Mucosa of descending colon (tissue), 3 donors: ENCODE measurements at places on chromosomes 2 and 18. TPM values are rescaled to one million over a fixed set of nuclear protein-coding genes. Genes with fewer than 3 reads are reported as not detected.

DNA sequence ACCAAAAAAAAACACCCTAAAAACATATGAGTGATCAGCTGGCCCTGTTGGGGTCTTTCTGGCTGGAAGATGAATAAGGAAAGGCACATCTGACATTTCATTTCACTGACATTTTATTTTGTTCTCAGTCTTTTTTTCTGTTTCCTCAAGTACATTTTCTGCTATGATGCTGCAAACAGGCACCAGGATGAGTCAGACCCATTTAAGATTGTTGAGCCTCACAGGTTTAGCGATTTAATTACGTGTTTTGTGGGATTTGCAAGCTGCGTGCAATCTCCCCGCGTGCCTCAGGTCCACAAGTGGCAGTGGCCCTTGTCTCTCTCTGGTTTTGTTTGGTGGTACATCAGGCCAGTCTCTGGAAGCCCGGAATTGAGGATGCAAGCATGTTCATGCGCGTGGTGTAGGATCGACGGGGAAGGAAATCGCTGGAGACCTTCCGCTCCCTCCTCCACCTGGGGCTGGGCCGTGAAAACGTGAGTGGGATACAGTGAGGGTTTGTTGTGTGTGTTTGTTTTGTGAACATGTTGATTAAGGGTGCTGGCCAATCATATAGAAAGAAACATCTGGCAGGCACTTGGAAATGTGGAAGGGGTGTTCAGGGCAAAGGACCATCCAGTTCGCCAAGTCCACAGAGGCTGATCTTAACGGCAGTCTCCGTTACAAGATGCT lies 120.2 kb upstream of the ZNF516 start:
- DNase-seq: no peak

DNA sequence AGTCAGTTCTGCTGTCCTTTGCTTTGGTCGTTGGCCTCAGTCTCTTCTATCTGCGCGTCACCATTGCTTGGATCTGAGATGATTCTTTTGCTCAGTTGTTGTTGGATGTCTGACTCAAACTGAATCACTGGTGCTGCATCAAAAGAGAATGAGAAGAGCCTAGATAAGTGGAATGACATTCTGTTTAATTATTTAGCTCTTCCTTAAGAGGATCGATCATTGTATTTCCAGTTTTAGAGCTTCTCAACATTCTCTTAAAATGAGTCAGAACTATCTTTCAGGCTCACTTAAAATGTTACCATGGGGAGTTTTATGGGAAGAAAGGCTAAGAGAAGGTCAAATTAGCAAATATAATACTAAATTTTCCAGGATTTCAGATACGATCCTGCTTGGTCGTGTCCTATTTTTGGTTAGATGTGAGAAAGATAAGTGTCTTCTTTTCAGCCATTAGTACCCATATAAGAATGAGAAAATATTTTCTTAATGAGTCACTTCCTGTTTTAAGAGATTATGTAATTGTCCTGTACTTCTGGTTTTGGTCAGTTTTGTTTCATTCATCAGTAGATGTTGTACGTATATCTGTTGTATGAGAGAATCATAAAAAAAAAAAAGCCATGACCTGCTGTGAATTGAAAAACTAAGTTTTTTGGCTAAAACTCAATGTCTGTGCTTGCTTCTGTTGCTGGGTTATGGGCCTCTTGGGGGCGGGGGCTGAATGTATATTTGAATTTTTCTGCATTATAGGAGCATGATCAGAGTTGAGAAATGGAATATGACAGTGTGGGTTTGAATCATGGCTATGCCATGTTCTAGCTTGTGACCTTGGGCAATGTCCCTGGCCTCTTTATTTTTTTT lies 31.6 kb upstream of the CASP10 start:
- DNase-seq: no peak

GRCh38 chr18:44881461-44882162 lies 200.9 kb downstream of the SETBP1 start:
- DNase-seq: no peak

GRCh38 chr2:176124110-176124946 lies 1.8 kb downstream of the HOXD9 start:
- no peak for DNase-seq

DNA sequence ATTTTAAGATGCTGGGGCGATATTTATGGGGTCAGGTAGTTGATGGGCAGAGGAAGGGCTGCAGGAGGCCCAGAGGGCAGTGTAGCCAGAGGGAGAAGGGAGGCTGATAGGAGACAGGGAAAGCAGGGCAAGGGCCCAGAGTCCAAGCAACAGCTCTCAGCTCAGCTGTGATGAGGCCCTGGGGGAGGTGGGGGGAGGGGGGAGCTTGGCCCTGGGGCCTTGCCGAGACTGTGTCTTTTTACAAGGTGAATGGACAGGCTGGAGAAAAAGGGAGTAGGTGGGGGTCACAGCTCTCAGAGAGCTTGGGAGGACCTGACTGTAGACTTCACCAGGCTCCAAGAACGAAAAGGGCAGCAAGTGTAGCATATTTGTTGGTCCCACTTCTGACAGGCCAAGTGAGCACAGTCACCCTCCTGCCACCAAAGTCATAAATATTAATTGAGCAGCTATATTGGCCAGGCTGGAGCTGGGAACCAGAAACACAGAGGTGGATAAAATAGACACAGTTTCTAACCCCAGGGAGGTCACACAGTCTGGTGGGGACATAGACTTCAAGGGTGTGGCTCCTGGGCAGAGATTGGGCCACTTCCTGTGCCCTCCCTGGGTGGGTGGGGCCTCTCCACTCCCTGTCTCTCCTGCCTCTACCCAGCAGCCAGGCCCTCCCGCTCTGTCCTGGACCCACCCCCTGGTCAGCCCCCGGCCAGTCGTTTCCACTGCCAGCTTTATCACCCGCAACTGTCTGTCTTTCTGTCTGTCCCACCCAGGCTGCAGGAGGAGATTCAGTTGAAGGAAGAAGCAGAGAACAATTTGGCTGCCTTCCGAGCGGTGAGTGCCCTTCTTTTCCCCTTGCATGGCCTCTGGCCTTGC lies 1.4 kb downstream of the DES start:
- DNase-seq: no peak

- no peak for DNase-seq
These were observed 66.8 kb upstream of the SPRED2 start for GRCh38 chr2:65499216-65499615.

DNA sequence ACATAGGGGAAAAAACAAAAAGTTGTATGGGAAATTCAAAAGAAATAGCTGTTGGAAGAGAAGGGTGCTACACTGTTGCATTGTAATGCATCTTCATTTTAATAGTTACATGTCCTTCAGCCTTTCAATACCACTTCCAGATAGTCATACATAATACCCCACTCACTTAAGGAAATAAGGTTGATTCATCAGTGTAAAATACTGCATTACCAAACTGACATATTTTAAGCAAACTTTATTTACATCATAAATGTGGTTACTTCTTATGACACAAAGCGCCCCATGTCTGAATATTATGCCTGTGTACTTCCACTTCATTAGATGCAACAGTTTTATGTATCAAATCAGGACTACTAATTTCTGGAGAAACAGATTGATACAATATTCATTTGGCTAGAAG lies 4.5 kb downstream of the RBMS1 start:
- no peak for DNase-seq

- DNase-seq: no peak
These were observed 1.8 kb upstream of the KLHL41 start for GRCh38 chr2:169507698-169508097.

GRCh38 chr2:96509114-96509846 lies 4.1 kb upstream of the NEURL3 start:
- peak; percentile 94 for DNase-seq

- DNase-seq: no peak
These were observed 599 bp downstream of the ADAM23 start for GRCh38 chr2:206443735-206444527.

DNA sequence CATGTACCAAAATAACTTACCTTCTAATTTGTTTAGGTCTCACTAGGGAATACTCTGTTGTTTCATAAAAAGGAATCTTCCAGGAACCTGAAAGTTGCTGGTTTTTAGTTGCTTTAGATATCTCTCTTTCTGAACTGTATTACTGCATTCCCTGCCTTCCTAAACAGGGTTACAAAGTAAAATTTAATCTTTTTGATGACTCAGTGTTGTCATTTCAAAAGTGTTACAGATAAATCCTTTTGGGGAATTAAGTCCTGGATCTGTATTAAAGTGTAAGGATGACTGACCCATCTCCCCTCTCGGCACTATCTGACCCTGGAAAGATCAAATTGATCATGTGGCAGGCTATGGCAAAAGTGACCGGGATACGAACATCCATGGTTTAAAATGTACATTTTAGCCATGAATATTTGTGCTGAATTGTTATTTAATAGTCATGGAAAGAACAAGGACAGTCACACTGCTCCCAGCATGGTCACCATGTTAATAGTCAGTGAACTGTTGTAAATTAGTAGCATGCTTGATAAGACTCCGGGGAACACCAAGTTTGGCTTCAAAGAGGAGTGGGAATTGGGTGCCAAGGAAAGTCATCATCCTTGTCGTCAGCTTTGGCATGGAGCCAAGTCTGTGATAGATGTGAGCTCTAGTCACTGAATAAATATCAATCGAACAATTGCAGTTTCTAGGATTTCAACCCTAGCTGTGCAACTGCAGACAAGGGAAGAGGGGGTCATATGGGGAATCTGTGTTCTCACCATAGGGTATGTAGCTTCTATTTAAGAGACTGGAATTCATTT lies 4.2 kb downstream of the PLEKHA3 start:
- DNase-seq: no peak

DNA sequence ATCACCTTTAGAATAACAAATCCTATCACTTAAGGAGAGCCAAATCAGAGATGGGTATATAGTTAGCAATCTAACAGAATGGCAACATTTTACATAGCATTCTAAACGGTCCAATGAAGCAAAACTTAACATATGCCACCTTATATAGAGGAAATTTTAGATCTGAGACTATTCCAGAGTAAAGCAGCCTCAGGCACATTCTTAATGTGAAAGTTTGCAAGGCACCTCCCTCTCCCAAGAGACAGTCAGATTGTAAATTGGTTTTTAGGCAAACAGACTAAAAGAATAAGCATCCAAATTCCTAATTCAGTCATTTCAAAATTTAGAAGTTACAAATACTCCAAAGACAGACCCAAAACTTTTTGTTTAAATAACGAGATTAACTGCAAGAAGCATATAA lies 292.9 kb downstream of the STK39 start:
- DNase-seq: no peak

- DNase-seq: no peak
These were observed 18.6 kb upstream of the PEX13 start for GRCh38 chr2:60998628-60999545.

DNA sequence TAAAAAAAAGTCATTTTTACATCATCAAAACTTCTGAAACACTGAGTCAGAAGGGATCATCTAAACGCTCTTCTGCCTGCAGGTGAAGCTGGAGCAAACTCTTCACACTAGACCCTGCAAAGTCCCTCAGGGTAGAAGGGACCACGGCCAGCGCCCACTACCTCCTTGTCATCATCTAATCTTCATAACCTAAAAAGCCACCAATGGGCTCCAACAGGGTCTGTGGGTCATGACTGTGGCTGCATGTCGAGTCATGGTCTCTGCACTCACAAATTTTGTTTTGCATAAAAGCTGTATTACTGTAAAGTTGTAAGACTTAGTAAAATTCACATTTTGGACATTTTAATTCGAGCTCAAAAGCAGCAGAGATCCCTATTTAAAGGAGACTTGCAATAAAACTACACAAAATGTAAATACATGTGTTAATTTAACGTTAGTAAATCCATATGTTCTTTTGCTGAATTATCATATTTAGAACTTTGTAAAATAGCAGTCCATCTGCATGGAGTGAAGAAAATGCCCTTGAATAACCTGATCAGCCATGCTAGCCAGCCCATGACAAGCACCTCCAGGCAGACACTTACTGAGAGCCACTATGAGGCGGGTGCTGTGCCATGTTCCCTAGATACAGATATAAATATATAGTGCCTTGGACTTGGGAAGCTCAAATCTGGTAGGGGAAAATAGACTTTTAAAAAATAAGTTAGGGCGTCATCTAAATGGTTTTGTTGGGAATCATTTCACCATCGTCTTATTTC lies 437.2 kb upstream of the LYPD1 start:
- DNase-seq: no peak

DNA sequence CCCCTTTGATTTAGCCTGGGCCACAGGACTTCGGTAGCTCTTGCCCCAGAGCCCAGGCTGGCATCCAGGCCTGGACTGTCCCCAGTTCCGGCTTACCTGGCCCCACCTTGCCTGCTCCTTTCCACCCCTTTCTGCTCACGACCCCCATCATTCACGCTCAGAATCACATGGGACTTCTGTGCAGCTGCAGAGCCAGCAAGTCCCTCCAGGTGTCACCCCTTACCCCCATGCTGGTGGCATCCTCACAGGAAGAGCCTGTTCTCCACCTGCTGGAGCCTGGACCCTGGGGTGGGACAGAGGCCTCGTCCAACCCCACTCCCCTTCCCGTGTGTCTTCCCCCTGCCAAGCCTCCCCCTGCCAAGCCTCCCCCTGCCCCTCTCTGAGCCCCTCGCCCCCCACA lies 7.9 kb upstream of the KCNIP3 start:
- no peak for DNase-seq

- DNase-seq: no peak
These were observed 169.9 kb upstream of the SLC39A10 start for GRCh38 chr2:195486987-195487644.

GRCh38 chr18:74060579-74060978 lies 87.1 kb downstream of the FBXO15 start:
- no peak for DNase-seq

DNA sequence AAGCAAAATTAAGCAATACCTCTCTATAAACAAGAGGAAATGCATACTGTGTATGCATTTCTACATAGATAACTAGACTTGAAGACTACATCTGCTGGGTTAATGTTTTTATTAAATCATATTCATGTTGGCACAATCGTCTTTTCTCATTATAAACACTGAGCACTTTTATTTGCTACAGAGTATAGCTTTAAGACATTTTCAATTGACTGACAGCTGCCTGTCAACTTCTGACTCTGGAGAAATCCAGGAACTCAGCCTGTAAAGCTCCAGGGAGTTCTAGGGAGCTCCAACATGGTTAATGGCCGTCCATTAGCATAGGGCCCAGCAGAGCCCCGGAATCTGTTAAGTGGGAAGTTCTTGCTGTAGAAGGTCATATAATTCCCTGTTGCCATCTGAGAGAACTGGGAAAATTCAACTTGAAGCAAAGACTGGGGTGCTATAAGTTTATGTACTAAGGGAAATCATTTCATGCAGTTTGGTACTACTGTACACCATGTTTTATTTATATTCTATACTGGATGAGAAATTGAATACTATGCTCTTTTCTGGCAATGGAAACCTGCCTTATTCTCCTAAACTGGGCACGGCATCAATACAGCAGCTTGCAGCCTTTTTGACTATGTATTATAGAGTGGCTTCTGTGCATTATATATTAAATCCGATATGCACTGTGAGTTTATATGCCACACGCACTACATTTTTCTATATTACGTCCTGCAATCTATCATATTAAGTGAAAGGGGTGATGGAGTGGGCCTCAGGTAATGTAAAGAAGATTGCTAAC lies 243.5 kb upstream of the ZNF521 start:
- DNase-seq: no peak

- DNase-seq: no peak
These were observed 30.4 kb downstream of the TMEM178A start for GRCh38 chr2:39696101-39696553.

- DNase-seq: no peak
These were observed 4.8 kb downstream of the VWA3B start for GRCh38 chr2:98091738-98092137.

The SMYD1 gene
- total RNA-seq: 1.0 TPM

The LYPD1 gene
- total RNA-seq: not detected

The VSNL1 gene
- 2.1 TPM for total RNA-seq

The DPP10 gene
- total RNA-seq: 6.3 TPM

The TIA1 gene
- total RNA-seq: 83.0 TPM

The GPR35 gene
- total RNA-seq: 132 TPM

The CLEC4F gene
- total RNA-seq: 0.19 TPM
